Muscle of leg (tissue), 16 donors: ENCODE measurements at places on chromosomes 5 and 9. TPM values are rescaled to one million over a fixed set of nuclear protein-coding genes. Genes with fewer than 3 reads are reported as not detected.

- no peak for DNase-seq
Measured at GRCh38 chr9:8856396-8857067, 1057.0 kb upstream of the DMAC1 start.

DNA sequence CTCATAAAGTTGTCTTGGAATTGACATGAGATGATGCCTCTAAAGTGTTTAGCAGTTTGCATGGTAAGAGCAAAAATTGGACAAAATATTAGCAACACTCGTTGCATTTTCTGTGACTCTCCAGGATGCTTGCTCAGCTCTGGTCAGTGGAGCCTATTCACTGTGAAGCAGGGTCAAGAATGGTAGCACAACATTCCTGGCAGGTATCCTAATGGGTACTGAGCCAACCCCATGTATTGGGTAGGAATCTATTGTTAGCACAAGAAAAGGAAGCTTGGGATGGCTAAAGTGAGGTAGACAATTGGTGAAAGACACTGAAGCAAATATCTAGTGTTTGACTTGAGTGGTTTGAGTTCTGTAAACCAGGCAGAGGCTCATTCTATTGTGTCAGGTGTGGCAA is 10.4 kb upstream of the ACTBL2 start:
- no peak for DNase-seq

GRCh38 chr5:150181027-150181426 is 8.8 kb upstream of the SLC6A7 start:
- DNase-seq: no peak

Gene SPINK7
- not detected for polyA plus RNA-seq

- DNase-seq: peak; percentile 30
Measured at GRCh38 chr5:142915813-142916424, 145.7 kb downstream of the ARHGAP26 start.
